ENCODE measurements at places on chromosomes 4 and X.

- DNase-seq = no peak
Observed at GRCh38 chr4:108946237-108946636, 183.4 kb upstream of the ETNPPL start.

DNA sequence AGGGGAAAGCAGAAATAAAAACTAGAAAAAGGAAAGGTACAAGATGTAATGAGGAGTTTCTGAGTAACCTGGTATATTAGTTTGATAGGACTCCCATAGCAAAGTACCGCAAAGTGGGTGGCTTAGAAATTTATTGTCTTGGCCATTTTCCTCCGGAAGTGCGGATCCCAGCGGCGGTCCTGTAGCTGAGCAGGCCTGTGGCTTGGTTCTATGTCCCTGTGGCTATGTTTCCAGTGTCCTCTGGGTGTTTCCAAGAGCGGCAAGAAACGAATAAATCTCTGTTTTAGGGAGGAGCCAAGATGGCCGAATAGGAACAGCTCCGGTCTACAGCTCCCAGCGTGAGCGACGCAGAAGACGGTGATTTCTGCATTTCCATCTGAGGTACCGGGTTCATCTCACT, 44.0 kb upstream of the LDB2 start:
- DNase-seq = no peak

DNA sequence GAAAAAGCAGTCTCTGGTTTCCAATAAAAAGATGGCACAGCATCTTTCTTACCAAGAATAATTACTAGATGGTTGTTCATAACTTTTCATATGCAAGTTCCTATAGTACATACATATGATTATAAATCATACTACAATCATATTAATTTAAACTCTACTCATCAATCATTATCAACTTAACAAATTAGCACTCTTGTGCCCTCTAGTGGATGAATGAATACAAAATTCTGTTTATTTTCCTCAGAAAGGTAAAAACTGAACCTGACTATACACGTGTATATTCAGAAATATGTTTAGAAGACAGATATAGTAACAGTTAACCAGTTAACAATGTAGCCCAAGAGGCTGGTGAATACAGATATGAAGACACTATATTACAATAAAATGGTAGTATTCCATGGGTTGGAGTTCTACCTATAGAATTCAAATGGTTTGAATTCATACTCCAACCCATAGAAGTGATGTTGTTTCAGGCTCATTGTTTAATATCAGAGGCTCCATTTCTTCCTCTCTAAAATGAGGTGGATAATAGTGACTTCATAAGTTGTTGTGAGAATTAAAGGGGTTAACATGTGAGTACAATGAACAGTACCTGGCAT, 100.0 kb downstream of the ADAMTS3 start:
- DNase-seq = peak; percentile 2

DNA sequence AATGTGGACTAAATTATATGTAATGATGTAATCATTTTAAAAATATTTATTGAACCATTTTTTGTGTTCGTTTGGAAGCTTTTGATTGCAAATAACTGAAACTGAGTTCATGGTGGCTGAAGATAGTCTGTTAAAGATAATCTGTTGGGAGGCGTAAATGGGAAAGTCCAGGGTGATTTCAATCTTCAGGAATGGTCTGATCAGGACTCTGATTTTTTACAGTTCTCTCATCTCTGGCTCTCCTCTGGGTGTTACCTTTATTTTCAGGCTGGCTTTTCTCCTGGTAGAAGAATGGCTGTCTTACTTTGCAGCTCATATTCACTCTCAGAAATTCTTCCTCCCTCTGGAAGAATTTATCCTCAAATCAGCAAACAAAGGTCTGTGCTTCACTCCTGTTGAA, 199.0 kb upstream of the LEF1 start:
- DNase-seq = no peak

DNA sequence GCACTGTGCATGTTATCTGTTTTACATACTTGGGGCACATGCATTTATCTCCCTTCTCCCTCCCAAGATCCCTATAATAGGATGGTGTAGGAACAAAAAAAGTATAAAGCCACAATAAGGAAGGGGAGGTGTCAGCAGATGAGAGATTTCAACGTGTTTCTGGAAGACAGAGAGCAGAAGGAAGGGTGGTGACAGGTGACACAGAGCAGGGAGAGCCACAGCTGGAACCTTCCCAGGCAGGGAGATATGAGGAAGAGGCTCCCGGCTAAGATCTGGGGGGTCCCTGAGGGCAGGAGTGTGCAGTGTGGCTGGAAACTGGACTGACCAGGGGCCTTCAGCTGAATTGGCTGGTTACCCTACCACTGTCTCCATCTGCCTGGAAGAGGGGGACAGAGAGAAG, 107.4 kb downstream of the BCOR start:
- no peak for DNase-seq

DNA sequence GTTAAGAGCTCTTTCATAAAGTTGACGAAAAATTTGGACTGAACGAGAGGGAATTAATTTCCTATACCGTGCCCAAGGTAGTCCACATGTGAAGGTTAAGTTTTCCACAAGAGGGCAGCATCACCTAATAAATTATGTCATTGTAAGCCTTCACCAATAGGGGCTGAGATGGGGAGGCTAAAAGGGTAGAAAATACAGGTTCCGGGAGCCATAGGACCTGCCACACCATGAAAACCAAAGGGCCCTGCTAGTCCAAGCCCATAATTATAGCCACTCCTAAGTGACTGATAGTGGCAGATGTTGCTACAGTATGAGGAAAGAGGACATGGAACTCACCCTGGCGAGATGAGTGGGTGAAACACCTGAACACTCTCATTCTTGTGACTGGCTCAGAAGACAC, 122.2 kb downstream of the SHROOM4 start:
- peak; percentile 2 for DNase-seq

DNA sequence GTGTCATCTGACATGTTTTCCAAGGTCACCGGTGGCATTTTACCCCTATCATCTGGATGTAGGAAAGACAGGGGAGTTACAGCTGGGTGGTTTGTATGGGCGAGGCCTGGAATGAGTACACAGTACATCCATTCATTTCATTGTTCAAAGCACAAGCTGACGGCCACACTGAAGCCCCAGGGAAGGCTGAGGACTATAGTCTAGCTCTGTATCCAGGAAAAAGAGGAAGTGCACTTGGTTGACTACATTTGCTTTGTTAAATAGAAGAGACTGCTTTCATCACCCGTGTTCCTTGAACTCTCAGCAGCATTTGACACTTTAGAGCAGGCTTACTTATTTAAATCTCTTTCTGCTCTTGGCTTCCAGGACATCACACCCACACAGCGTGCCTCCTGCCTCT, 1041.0 kb upstream of the TENM3 start:
- DNase-seq = no peak
